Activated T-cell treated with anti-CD3 and anti-CD28 coated beads for 24 hours (primary cell): ENCODE measurements at places on chromosomes 3 and 15.

- no peak for DNase-seq
Observed at GRCh38 chr3:43144761-43145490, 39.0 kb upstream of the POMGNT2 start.

DNA sequence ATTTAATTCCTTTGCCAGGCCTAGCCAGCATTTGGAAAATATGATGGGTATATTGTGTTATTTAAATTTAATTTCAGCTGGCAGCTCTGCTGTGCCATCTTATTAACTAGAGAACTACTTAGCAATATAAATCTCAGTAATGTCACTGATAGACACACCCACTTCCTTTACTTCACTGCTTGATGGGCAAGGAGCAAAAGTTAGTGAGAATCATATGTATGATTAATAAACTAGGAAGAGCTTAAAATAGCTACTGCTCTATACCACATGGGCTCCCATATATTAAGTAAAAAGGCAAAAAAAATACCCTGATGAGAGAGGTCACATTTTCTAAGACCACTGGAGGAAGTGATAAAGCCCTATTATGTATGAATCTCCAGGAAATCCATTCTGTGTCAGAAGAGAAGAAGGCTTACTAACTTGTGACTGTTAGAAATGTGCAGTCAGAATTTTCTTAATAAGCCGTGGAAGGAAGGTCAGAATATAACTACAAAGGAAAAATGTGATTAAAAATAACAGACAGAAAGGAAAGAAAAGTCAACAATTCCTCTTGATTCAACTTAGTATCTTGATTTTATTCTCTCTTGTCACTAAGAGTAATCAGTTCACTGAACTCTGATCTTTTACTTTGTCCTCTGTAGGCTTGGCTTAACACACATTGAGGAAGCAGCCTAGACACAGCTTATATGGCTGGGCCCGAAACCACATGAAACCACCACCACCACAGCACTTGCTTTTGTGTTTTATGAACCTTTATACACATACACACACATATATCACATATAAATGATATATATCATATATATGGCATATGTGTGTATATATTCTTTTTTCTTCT lies 1233.9 kb upstream of the ALCAM start:
- DNase-seq: no peak

- DNase-seq: no peak
Observed at GRCh38 chr3:172678068-172678467, 32.8 kb downstream of the NCEH1 start.

GRCh38 chr3:99895703-99896441 lies 78.2 kb downstream of the CMSS1 start:
- DNase-seq: no peak

GRCh38 chr15:66649235-66649984 lies 52.6 kb upstream of the SMAD6 start:
- DNase-seq: no peak

GRCh38 chr3:30343861-30344260 lies 262.5 kb upstream of the TGFBR2 start:
- no peak for DNase-seq

DNA sequence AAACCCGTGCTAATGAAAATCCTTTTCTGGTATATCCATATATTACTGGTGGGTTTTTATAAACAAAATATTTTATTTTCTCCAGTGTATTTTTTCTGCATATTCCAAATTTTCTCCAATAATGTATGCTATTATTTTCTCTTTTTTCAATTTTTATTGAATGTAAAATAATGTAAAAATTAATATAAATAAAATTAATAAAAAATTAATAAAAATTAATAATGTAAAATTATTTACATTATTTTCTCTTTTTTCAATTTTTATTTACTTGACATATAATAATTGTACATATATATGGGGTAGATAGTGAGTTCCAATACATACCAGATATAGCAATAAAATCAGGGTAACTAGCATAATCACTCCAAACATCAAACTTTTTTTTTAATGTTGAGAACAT lies 56.4 kb downstream of the OXSM start:
- DNase-seq: no peak

GRCh38 chr3:173128633-173129032 lies 12.4 kb downstream of the SPATA16 start:
- no peak for DNase-seq

DNA sequence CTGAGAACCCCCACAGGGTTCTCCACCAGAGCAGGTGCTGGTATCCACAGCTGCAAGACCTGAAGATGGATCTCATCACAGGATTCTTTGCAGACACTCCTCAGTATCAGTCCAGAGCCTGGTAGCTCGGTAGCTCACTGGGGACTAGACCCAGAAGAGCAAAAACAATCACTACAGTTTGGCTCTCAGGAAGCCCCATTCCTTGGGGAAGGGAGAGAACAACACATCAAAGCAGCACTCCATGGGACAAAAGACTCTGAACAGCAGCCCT lies 22.2 kb downstream of the STRIT1 start:
- no peak for DNase-seq

- DNase-seq: no peak
Observed at GRCh38 chr3:69715204-69715603, 24.1 kb upstream of the MITF start.

DNA sequence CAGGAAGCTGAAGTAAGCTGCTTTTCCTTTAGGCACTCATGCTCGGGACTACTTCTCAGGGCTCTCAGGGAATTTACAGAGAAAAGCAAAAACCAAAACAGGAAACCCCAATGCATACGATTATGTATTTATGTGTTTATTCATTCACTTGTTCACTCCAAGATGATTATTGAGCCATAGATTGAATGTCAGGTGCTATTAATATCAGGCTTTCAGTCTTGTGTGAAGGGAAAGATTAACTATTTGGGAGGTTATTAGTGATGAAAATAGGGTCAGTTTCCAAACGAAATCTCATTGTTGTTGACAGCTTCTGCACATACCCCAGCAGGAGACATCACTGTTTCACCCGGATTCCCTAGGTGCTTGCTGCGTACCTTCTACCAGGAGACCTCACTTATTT lies 135.8 kb downstream of the NEK11 start:
- no peak for DNase-seq

- no peak for DNase-seq
Observed at GRCh38 chr3:141057436-141057835, 6.3 kb downstream of the SPSB4 start.

DNA sequence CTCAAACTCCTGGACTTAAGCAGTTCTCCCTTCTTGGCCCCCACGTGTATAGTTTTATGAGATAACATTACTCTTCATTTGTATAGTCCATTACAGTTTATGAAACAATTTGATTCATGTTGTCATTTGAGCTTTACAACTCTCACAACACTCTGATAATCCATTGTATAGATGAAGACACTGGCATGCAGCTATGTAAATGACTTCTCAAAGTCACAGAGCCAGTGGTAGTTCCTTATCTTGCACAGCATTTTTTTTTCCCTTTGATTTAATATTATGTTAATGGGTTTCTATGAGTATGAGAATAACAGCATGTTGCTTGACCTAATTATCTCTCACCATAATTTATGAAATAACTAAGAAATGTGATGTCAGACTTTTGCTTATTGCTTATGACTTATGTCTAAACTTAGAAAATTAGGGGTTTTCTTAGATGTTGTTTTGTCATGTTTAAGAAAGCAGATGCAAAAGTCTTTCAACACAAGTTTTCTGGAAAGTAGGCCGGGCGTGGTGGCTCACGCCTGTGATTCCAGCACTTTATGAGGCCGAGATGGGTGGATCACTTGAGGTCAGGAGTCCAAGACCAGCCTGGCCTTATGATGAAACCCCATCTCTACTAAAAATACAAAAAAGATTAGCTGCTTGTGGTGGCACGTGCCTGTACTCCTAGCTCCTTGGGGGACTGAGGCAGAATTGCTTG lies 13.3 kb downstream of the VPS8 start:
- no peak for DNase-seq

DNA sequence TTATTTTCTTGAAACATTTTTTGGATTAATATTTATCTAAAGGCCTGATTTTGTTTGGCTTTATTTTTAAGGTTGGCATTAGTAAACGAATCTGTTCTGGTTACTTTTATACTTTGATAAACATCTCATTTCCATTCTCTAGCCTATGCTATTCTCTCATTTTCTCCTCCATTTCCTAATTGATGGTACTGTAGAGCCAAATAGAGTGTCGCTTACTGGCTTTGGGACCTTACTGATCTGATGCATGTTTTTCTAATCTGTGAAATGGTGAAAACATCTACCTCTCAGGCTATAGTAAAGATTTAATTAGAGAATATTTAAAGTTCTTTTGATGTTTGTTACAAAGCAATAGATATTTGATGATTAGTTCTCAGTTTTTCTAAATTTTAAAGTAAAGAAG lies 1.6 kb downstream of the LNP1 start:
- no peak for DNase-seq

DNA sequence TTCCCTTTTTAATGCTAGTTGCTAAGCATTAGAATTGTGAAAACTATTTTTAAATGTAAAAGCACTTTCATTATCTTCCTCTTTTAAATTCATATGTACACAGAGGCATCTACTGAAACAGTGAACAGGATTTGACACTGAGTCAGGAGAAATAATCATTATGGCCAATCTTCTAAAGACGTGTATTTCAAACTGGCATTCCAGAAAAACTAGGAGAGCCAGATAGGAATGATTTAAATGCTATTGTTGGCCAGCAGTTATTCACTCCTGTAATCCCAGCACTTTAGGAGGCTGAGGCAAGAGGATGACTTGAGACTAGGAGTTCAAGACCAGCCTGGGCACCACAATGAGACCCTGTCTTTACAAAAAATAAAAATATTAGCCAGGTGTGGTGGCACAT lies 67.6 kb upstream of the RAP2B start:
- DNase-seq: no peak

DNA sequence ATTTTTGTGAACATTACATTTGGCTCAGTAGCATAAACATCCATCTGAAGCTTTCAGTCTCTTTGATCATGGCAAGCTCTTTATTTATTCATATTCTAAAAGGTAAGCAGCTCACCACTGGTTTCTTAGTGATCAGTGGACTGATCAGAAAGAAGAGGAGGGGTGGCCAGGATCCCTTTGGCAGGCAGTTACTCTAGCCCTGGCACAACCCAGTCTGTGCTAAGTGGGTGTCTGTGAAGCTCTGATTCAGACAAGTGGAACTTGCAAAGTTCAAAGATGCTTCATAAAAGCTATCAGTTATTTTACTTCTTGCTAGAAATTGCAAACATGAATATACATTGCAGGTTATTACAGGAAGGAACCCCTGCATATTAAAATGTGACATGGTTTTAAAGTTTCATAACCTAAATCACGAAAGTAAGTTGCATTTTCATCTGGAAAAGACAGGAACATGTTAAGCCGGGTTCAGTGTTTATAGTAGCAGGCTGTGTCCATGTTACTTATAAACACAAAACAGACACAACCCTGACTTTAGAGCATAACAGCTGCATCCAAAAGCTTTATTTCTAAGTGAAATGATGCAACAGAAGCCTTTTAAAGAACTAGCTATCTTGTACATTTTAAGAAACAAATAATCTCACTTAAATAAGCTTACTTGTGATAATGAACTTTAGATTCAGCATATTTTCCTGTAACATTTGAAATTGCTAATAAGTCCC lies 785.3 kb downstream of the MCTP2 start:
- DNase-seq: no peak

- DNase-seq: no peak
Observed at GRCh38 chr3:66037330-66037985, 1.3 kb downstream of the MAGI1 start.

GRCh38 chr15:45162771-45163507 lies 24.8 kb downstream of the SHF start:
- DNase-seq: peak; percentile 54

DNA sequence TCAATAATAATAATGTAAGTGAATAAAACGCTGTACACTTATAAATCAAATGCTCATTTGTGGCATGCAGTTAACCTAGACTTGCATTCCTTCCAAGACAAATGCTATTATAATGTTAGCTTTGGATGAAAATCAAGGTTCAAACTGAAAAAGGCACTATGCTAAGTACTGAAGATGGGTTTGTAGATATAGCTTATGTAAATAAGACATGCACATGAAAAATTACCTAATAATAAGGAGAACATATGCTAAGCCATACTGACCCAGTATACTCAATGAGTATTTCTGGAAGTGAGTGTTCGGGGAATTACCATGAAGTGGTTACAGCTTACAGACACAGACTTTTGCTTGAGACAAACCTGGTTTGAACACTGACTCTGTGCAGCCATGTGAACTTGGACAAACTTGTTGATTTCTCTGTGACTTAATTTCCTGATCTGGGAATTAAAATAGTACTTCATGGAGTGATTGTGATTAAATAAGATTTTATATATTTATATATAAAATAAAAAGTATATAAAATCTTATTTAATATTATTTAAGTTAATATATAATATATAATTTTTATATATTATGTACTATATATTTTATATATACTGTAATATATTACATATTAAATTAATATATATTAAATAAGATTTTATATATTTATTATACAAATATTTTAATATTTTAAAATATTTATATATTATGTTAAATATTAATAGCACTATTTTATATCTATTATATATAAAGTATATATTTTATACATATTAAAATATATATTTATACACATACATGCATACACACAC lies 159.2 kb downstream of the ZPLD1 start:
- DNase-seq: no peak

GRCh38 chr3:170467007-170467406 lies 48.3 kb downstream of the CLDN11 start:
- no peak for DNase-seq

- DNase-seq: no peak
Observed at GRCh38 chr15:56984681-56985481, 66.4 kb downstream of the TCF12 start.

DNA sequence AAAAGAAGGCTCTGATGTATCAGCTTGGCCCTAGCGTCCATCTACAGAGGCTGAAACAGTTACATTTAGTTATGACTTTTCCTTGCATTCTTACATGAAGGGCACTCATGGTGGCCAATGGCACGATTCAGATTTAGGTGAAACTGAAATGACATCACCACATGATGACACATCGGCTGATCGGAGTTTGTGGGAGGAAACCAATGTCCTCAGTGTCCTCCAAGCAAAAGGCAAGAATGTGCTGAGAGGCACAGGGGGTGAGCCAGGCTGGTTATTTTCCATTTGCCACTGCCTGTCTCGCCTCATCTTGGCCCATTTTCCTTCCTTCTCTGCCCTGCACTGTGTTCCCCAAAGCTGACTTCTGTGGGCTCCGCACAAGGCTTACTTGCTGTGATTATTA lies 34.4 kb downstream of the TARS3 start:
- no peak for DNase-seq
